ENCODE measurements at places on chromosomes 7 and 10.
A peak's percentile ranks its signal among the peaks of the same experiment; 100 is the strongest.

DNA sequence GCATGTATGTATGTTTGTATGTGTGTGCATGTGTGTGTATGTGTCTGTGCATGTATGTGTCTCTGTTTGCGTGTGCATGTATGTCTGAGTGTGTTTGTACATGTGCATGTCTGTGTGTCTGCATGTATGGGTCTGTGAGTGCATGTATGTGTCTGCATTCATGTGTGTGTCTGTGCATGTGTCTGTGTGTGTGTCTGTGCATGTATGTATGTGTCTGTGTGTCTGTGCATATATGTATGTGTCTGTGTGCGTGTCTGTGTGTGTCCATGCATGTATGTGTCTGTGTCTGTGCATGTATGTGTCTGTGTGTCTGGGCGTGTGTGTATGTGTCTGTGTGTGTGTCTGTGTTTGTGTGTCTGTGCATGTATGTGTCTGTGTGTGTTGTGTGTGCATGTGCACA, 49.9 kb upstream of the DIP2C start:
- no peak for DNase-seq

DNA sequence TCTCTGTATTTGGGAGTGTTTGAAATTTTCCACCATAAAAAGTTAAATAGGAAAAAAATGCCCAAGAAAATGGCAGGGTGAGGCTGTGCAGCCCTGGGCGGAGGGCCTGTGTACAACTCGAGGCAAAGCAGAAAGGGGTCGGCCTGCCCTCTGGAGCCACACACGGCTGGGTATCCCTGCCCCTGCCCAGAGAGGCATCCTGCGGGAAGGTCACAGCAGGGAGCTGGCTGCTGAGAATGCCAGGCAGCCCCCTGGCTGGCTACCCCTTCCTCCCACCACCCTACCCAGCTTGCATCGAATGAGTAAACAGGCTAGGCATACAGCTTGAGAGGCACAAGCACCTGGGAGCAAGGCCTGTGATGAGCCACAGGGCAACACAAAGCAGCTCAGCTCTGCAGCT, 46.1 kb downstream of the CAMK2B start:
- no peak for DNase-seq

GRCh38 chr7:114813624-114814023, 108.3 kb upstream of the MDFIC start:
- DNase-seq, result no peak

DNA sequence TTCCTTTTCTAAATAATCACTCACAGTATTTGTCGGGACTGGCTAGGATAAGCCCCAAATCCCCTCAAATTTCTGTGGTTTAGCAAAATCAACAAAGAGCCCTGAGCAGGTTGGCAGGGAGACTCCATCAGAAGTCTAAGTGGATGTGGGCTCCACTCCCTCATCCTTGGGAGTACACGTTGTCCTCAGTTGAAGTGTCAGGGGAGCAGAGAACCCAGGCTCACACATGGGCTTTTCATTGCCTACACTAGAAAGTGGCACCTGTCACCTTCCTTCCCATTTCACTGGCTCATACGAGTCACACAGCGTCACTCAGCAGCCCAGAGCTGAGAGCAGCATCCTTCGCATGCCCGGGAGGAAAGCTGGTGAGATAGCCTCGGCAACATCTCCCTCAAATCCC, 421.3 kb upstream of the FZD8 start:
- DNase-seq, result no peak

GRCh38 chr10:10093021-10093420, 924.7 kb upstream of the CELF2 start:
- no peak for DNase-seq

DNA sequence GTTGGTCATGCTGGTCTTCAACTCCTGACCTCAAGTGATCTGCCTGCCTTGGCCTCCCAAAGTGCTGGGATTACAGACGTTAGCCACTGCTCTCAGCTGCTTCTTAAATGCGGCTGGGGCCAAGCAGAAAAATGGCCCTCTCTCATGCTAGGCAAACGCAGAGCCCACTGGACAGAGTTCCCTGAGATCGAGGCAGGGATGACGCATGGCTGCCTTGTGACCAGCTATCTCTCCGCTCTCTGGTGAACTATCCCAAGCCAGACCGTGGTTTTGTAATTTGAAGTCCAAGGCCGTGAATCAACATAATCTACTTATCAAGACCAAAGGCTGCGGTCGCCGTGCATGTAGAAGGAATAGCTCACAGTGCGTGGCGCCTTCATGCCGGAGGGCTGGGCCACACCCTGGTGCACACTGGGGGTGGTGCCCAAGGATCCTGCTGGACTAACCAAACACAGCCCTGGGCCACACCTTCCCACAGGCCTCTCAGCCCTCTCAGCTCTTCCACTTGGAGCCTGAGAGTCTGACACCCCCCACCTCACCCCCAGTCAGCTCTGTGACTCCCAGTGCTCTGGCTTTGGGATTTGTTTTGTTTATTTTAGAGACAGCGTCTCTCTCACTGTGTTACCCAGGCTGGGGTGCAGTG, 88.1 kb upstream of the CUX1 start:
- no peak for DNase-seq

DNA sequence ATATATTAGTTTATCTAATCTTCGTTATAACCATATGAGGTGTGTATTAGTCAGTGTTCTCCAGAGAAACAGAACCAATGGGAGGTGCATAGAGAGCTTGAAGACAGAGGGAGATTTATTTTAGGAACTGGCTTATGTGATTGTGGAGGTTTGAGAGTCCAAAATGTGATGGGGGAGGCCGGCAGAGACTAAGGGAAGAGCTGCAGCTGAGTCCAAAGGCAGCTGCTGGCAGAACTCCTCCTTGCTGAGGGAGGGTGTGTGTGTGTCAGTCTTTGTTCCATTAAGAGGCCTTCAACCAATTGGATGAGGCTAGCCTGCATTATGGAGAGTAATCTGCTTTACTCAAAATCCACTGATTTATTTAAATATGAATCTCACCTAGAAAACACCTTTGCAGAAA, 165.1 kb downstream of the SH3PXD2A start:
- no peak for DNase-seq

DNA sequence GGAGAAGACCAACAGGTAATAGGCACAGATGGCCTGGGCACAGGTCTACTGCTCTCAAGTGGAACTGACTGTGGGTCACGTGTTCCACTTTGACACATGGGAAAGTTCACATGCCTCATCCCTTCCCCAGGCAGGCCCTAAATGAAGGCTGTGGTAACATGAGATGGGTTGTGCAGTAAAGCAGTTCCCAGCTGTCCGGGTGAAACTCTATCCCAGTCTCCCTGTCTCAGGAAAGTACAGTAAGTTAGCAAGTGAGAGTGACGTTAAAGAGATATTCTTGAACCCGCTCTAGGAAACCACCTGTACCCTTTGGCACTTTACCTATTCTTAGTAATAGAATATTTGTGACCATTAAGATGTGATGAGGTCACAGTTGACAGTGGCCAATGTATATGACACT, 343.7 kb upstream of the AOAH start:
- DNase-seq, result peak; percentile 16

DNA sequence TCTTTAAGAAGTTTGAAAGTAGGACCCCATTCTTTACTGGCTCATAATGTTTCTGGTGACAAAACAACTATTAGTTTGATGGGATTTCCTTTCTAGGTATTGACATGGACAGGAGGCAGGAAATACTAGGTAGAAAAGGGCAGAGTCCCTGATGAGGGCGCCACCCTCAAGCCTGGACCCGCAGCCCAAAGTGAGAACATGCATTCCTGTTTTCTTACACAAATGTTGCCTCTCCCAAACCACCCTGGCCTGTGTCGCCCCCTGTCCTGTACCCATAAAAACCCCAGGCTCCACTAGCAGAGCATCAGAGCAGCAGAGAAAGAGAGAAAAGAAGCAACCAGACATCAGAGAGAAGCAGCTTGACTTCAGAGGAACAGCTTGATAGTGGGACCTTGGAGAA, 1055.2 kb upstream of the POT1 start:
- DNase-seq, result no peak

DNA sequence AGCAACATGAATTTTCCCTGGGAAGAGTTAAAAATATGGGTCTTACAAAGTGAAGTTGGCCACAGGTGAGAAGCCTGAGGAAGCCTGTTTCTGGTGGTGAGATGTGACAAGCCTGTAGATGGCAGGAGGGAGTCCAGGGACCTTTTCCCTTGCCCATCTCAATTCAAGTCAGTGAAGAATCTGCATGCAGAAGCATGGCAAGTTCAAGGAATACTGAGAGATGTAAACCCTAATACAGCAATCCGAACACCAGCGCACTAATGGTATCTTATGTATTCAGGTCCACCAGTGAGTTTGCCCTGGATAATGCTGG, 73.6 kb downstream of the RHOBTB1 start:
- no peak for DNase-seq

DNA sequence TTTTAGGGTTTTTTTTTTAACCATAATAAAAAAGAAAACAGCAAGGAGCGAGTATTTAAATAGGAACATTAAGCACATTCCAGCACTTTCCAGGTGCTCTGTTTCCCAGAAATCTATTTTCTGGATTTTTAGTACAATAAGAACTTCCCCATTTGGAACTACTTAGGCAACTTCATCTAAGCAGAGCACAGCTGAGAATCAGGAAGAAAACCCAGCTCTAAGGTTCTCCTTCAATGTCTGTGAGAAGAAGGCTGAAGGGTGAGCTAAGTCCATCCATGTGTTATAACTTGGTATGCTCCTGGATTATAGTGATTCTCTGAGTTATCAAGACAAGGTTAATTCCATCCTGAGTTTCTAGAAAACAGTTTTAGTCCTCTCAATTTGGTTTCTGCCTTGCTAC, 181.9 kb downstream of the CYP26A1 start:
- no peak for DNase-seq

GRCh38 chr10:5400468-5401240, 4.0 kb downstream of the TUBAL3 start:
- DNase-seq, result no peak

DNA sequence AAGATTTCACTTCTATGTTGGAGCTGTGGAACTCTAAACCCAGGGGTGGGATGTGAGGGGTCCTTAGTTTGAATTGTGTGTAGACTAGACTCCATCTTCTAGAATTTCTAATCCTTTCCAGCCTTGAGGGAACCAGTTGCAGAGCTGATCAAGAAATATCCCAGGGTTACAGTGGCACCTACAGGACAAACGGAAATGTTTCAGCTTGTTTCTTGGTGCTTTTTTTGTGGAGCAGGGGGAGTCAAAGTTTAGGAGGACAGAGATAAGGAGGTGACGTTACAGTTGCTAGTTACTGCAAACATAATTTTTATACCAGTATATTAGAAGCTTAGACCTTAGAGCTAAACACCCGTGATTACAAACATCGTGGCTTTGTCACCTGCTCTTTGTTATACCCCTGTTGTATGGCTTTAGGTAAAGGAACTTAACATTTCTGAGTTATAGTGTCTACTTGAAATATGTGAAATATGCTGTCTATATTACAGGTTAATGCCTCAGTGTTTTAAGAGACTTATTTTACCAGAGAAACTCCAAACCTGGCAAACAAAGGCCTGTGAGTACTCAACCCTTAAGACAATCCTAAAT, 84.5 kb upstream of the DYNC1I1 start:
- DNase-seq, result peak; percentile 15

GRCh38 chr10:130218181-130218641, 82.0 kb downstream of the GLRX3 start:
- DNase-seq, result no peak

DNA sequence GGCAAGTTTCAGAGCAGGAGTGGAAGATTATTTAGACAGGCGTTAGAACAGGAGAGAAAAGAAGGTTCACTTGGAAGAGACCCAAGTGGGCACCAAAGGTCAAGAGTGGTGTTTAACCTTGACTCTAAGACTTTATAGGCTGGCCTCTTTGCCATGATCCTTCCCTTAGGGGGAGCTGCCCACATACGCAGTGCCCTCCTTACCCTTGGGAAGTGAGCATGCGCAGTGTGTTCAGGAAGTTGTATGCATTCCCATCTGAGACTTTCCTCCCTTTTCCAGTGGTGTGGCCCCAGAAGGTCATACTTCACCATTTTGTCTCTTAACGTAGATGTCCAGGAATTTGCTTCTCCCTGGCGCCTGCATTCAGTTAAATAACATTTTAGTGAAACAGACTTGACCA, 95.8 kb downstream of the CXCL12 start:
- DNase-seq, result no peak

GRCh38 chr10:34726862-34727261, 88.2 kb downstream of the PARD3 start:
- no peak for DNase-seq

DNA sequence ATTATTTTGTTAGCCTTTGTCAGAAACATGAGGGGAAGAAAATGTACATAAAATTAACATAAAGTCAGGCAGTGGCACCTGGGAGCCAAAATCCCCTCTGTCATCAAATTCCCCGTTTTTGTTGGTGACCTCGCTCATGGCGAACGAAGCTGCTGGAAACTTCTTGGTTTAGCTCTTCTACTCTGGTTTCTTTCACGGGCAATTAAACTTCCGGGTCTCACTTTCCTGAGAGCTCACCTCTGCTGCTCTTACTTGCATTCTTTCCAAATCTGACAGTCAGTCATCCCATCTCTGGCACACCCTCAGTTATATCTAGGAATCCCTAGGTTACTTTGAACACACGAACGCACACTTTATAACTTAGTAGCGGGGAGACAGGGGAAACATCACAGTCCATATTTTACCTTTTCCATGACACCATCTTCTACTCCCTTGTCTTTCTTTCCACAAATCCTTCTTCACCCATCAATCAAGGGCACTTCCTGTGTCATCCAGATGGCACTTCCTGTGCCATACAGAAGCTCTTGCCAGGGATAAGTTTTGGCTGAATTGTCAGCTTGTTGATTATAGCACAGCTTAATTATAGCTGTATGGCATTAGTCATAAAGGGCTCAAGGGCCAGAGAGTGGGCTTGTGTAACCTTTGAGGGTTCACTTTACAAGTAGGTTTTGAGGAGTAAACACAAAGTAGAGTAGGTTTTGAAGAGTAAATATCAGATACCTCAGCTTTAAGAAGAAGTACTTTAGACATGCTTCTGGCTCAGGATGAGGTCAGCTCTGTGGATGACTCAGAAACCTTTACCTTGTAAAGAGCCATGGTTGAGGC, 105.1 kb downstream of the GATA3 start:
- DNase-seq, result no peak

DNA sequence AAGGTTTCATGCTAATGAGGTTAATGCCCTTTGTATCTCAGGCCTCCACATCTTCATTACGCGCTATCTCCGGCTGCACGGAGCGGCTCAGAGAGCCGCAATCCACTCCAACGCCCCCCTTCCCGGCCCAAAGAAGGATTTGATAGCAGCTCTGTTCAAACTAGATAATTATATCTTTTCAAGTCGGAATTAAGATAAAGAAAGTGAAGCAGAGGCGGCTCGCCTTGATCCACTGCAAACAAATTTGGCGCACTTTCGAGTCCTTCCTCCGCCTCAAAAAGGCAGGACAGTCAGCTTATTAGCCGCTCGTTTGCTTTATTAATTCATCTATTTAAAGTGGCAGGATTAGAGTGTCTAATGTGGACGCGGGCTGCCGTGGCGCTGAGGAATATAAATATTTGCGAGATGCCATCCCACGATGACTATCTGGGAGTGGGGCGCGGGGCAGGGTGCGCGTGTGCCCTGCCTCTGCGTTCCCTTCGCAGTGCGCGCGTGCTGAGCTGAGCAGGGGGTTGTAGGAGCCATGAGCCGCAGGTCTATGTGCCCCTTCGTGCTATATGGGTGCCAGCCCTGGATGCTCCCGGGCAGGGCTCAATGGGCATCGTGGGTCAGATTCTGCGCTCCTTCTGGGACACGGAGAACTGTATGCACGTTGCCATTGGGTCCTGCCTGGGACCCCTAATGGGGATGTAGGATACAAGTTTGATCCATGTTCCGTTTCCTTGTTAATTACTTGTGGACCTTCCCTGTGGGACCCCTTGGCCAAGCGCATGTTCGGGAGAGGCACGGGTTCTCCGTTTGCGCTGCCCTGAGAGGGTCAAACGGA, 9.0 kb downstream of the EMX2 start:
- DNase-seq, result no peak
